ENCODE measurements at places on chromosomes 2 and 18.

DNA sequence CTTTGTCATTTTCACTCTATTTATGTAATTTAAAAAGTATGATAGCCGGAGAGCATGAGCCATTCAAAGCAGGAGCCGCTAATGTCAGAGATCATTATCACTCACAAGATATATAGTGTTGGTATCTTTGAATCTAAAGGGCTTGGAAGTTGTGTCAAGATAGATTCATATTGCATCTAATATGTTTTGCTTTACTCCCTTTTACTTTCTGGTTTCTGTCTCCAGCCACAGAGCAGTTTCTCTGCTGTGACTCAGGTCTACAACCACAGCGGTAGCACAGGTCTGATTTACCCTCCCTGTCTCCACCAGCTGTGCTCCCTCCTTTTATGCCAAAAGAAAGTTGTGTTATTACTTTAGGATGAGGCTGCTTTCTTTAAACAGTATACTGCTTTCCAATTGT, 424.0 kb downstream of the ARHGAP15 start:
- DNase-seq = peak; percentile 30

GRCh38 chr2:234521536-234521935, 24.7 kb upstream of the ARL4C start:
- peak; percentile 65 for DNase-seq

DNA sequence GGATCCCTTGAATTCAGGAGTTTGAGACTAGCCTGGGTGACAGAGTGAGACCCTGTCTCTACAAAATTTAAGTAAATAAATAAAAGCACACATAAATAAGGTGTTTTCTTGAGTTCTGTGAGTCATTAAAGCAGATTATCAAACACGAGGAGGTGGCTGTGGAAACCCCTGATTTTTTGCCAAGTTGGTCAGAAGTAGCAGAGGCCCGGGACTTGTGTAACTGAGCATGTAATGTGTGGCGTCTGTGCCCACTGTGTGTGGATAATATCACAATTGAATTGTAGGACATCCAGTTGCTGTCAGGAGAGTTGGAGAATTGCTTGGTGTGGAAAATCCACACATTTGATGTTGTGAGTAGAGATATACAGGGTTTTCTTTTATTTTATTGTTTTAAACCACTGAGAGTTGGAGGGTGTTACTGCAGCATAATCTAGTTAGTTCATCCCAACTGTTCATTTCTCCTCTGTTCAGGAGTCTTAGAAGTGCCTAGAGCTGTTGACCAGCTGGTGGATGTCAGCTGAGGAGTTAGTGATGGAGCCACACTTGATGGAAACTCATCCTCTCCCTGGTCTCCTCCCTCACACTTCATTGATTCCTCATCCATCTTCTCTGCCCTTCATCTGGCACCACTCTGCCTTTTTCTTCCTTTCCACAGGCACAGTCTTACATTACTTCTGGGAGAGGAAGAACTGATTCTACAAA, 45.9 kb upstream of the RHOB start:
- DNase-seq = no peak

GRCh38 chr2:106062627-106063026, 131.5 kb downstream of the UXS1 start:
- DNase-seq = no peak

GRCh38 chr2:120544522-120544921, 191.1 kb upstream of the GLI2 start:
- DNase-seq = no peak

- no peak for DNase-seq
These were observed 62.6 kb upstream of the NEDD4L start for GRCh38 chr18:57981308-57982028.

DNA sequence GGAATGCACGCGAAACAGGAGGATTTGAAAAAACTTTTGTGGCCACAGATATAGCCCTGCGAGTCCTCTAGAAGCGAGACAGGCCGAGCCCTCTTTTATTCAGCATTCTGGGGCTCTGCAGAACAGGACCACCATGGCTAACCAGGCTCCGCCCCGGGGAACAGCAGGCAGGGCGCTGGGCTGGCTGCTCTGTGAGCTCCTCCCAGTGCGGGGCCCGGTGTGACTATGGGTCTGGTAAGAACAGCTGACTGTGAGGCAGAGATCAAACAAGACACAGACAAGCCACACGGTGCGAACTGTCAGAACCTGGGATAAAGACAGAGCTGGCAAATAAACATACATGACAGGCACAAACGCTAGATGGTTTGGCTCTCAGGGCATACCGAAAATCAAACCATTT, 15.5 kb downstream of the PXDN start:
- peak; percentile 86 for DNase-seq

DNA sequence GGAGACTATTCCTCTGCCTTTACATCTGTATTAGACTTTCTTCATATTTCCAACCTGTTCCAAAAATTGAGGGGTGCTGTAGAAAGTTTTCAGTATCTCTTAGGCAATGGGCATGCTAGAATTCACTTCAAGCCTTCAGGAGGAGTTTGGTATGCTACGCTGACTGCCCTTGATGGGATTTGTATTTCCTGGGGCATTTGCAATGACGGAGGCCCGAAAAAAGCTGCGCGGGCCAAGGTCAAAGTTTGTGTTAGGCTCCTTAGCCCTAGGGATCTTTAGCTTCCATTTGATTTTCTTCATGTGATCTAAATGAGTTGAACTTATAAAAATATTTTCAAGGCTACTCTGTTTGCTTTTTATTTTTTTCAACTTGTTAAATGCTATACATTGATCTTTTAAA, 5.1 kb downstream of the CPS1 start:
- no peak for DNase-seq

- DNase-seq = no peak
These were observed 364.3 kb downstream of the RNF144A start for GRCh38 chr2:7281231-7282201.

DNA sequence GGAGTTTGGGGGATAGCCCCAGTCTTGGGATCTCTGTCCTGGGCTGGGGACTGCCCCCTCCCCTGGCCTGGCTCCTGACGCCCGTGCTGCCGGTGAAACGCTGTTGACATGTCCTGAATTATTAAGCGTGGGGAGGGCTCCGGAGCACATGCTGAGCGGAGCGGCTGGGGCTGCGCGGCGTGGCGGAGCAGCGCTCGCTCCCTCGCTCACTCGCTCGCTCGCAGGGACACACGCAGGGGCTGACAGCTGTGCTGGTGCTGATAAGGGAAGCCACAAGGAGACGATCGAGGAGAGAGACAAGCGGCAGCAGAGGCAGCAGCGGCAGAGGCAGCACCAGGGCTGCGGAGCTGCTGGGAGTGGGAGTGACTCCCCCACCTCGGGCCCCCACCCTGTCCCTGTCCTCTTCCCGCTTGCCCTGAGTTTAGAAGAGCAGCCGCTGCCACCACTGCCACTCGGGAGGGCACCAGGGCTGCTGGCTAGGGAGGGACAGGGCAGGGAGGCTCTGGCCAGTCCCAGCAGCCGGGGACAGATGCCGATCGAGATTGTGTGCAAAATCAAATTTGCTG, at the start of gene ASIC4:
Gene ASIC4 (plus strand): TSS at position 287 of the 566 bp plus-strand sequence. CDS start 243 bp downstream, at position 530.
- peak; percentile 71 for DNase-seq

Data from myocyte (in vitro differentiated cells).